Foreskin keratinocyte (primary cell): ENCODE measurements at places on chromosomes 6 and 20. TPM values are rescaled to one million over a fixed set of nuclear protein-coding genes. Genes with fewer than 3 reads are reported as not detected.
A peak's percentile ranks its signal among the peaks of the same experiment; 100 is the strongest.

HUS1B gene
- total RNA-seq: 0.18 and 0.31 TPM in 2 replicates

PSORS1C2 gene
- total RNA-seq: not detected in 2 replicates

TRIM15 gene
- not detected in 2 replicates for total RNA-seq

DNA sequence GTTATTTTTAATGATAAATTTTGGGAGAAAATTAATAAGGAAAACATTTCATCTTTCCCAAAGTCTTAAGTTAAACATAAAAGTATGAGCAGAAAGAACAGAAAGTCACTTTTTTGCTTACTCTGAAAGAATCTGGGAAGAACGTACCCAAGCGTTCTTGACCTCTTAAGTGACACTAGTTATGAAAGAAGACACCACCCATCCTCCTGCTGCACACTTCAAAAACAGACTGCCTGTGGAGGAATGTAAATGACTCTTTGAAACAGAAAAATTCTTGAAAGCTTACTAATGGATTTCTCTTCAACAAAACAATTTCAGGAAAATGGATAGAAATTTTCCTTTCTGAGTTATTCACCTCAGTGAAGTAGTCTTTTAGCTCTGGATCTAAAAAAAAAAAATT, 227.7 kb downstream of the MEI4 start:
- DNase-seq: peak; percentile 31
